ENCODE measurements at places on chromosomes 3 and 15.

GRCh38 chr3:48092270-48092669 is 76.1 kb upstream of the MAP4 start:
- no peak for DNase-seq

- DNase-seq = no peak
Observed at GRCh38 chr3:155871746-155872158, 1.3 kb downstream of the GMPS start.

DNA sequence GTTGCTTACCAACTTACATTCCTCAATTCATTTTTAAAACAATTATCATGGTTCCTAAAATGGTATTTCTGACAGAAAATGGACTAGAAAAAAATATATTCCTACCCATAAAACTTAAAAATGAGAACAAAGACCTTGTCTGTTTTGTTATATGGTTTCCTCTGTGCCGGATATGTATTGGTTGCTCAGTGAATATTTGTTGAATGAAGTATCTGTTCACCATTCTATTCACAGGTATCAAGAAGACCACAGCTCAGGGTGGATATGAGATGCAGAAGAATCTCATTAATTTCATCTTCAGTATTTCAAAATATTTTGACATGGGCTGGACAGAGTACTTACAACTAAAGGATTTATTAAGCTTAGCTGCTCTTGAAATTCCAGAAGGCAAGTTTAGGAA is 58.1 kb downstream of the TUSC7 start:
- no peak for DNase-seq

GRCh38 chr3:56086355-56086754 is 381.9 kb downstream of the ERC2 start:
- no peak for DNase-seq

DNA sequence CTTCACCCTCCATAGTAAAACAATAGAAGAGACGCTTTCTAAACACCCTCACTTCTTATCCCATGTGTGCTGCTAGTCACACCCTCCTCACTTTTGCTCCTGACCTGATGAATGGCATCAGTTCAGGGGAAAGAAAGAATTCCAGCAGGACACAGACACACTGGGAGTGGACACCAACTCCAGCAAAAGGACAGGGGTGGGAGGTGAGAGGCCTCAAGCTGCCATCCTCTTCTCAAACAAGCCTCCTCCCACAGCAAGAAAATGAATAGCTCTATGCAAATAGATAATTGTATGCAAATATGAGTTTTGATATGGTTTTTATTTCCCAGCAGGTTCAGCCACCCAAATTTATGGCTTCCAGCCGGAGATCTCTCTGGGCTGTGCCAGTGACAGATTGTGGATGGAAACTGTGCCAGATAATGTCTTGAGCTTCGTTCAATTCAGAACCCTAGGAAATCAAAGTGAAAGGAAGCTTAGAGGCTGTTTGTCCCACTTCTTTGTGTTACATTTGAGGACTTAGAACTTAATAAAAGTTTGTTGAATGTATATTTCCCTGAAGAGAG is 209.3 kb upstream of the PPP2R3A start:
- no peak for DNase-seq

- no peak for DNase-seq
Observed at GRCh38 chr3:109059264-109059663, 58.7 kb downstream of the MORC1 start.

GRCh38 chr3:127787571-127788365 is 34.5 kb downstream of the MGLL start:
- no peak for DNase-seq

DNA sequence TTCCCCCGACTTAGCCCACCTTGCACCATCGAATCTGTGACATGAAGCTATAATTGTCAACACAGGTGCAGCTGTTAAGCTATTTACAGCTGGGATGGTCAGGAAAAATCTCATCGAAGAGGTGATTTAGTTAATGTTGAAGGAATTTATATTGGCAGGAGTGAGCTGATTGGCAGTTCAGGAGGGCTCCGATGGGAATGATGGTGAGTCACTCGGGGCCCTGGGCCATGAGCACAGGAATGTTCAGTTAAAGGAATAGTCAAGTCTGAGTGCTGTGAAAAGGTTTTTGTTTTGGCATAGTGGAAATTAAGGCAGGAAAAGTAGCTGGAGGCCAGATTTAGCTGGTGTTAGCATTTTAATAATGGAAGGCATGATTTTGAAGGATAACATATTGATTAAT is 95.7 kb downstream of the OXSM start:
- no peak for DNase-seq

DNA sequence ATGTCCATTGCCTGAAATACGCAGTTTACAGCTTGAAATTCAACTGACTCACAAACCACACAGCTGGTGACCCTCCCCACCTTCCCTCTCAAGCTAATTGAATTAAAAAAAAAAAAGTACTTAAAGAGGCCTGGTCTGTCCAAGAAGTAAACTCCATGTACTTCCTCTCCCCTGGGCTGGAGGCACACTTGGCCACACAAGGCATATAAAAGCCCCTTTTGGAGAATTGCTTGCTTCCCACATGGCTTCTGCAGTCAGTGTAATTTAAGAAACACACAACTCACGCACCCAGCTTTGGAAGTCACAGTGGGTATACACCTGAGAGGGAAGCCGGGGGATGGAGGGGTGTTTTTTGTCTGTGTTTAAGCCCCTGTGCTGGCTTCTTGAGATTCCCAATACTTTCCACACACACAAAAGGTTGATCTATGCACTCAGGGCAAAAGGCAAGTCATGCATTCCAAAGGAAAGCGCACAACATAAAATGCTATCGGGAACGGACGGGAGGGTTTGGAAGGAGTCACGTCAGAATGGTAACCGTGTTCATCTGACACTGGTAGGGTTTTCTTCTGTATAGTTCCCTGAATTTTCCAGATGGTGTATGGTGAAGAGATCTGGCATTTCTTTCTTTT is 106.6 kb upstream of the ALDH1A3 start:
- no peak for DNase-seq

- no peak for DNase-seq
Observed at GRCh38 chr3:11523572-11524101, 120.1 kb downstream of the VGLL4 start.

DNA sequence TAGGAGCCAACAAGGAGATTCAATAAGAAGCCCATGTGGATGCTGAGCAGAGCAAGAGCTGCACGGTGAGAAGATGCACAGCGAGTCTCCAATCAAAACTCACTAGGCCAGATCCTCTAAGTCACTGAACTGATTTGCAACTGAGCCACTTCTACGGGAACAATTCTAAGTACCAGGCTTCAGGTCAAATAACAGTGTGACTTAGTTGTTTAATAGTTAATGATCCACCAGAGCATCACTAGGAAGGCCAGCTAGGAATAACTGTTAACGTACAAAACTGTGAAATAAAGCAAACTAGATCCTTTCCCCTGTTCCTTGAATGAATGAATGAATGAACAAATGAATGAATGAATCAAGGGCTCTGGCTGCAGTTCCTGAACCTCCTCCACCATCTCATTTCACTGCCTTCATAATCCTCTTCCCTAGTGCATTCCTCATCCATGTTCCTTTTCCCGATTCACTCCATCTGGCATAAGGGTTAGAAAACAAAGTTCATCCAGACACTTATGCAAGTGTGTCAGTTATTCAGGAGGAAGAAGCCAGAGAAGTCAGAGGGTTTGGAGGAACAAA is 59.7 kb downstream of the ATP8B4 start:
- DNase-seq = no peak

- DNase-seq = no peak
Observed at GRCh38 chr3:56681984-56682461, 1.0 kb downstream of the TASOR start.

GRCh38 chr3:65856907-65857306 is 181.8 kb downstream of the MAGI1 start:
- no peak for DNase-seq

GRCh38 chr3:170440344-170440743 is 21.7 kb downstream of the CLDN11 start:
- DNase-seq = no peak

DNA sequence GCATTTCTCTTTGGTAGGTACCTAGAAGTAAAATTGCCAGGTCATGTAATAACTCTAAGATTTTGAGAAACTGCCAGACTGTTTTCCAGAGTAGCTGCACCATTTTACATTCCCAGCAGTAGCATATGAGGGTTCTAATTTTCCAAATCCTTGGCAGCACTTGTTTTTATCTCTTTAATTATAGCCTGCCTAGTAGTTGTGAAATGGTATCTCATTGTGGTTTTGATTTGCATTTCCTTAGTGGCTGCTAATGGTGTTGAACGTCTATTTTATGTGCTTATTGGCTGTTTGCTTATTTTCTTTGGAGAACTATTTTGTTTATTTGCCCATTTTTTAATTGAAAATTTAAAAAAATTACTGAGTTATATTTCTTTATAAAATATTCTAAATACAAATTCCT is 117.9 kb downstream of the TCF12 start:
- no peak for DNase-seq

- DNase-seq = peak; percentile 6
Observed at GRCh38 chr15:63156755-63157117, 541 bp downstream of the RPS27L start.

GRCh38 chr3:13045241-13045903 is 27.9 kb downstream of the IQSEC1 start:
- no peak for DNase-seq

- no peak for DNase-seq
Observed at GRCh38 chr3:66498687-66499621, 1.9 kb downstream of the LRIG1 start.

- DNase-seq = no peak
Observed at GRCh38 chr15:99103279-99103678, 1.6 kb upstream of the SYNM start.

- no peak for DNase-seq
Observed at GRCh38 chr3:127629467-127630403, 750 bp downstream of the PODXL2 start.
